ENCODE measurements at places on chromosomes 16 and 17.

- H3K4me1 ChIP-seq: no peaks in the 10 kb centered on the region
- no peaks in the 10 kb centered on the region for H3K36me3 ChIP-seq
- no peak overlapping the region for H3K4me3 ChIP-seq
- no peak overlapping the region for H3K27ac ChIP-seq
- DNase-seq: peak; percentile 73
- H3K27me3 ChIP-seq: peaks cover 54% of the 10 kb centered on the region
Observed at GRCh38 chr17:50630524-50631194, 4.0 kb upstream of the ABCC3 start.

DNA sequence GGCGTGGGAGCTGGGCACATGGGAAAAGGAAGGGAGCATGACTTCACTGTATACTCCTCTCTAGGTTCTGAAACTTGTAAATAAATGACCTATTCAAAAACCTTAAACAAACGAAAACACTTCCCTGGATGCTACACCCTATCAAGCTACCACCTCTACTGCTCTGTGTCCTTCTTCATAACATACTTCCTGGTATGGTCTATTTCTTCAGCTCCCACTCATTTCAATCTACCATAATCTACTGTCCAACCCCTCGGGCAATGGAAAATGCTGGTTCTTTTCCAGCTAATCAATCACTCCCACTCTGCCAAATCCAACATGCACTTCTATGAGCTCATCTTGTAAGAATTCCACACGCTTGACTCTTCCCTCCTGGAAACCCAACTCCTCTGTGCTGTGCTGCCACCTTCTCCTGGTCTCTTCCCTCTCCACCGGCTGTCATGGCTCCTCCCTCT is 42.4 kb downstream of the AMFR start:
- peaks cover 89% of the 10 kb centered on the region for H3K36me3 ChIP-seq
- H3K4me3 ChIP-seq: no peak overlapping the region
- no peak overlapping the region for H3K27ac ChIP-seq
- DNase-seq: no peak
- H3K4me1 ChIP-seq: no peaks in the 10 kb centered on the region

- no peak overlapping the region for H3K4me3 ChIP-seq
- H3K4me1 ChIP-seq: peaks cover 19% of the 10 kb centered on the region
- H3K36me3 ChIP-seq: no peaks in the 10 kb centered on the region
- peaks cover 24% of the 10 kb centered on the region for H3K27me3 ChIP-seq
Observed at GRCh38 chr17:74842599-74843351, 16.9 kb downstream of the GRIN2C start.

DNA sequence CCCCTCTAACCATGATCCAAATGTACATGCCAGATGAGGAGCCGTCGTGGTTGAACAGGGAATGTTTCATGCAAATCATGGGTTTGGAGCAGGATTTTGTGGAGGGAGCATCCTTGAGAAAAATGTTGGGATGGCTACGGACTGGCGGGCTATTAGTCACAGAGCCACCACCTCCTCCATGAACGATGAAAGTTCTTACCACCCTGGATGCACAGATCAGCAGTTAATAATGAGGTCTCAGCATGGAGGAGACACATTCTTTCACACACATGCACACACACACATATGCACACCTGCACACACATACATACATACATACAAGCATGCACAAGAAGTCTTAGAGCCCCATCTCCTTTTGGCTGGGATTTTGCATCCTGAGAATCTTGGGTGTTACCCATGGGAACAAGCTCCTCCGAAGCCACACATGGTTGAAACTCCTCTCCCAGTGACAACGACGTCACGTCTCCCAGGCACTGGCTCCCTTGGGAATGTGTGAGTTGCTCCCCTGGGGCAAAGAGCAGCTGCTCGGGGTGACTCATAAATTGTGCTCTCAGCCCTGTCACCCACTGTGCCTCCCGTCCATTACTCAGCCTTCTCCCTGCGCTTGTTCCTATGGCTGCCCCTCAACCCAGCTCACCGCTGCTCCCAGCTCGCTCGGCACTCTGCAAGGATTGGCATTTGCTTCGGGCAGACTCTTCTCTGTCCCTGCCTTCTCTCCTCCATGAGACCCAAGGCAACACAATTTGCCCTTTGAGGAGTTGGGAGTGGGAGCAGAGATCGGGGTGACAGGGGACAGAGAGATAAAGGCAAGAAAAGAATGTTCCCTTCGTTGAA is 344.6 kb downstream of the SOX9 start:
- no peaks in the 10 kb centered on the region for H3K36me3 ChIP-seq
- H3K4me1 ChIP-seq: no peaks in the 10 kb centered on the region
- no peak overlapping the region for H3K4me3 ChIP-seq

- H3K27me3 ChIP-seq: no peaks in the 10 kb centered on the region
- H3K36me3 ChIP-seq: peaks cover 23% of the 10 kb centered on the region
- H3K4me3 ChIP-seq: no peak overlapping the region
Observed at GRCh38 chr17:64080174-64080618, 49.7 kb downstream of the ERN1 start.

- DNase-seq: no peak
- H3K27me3 ChIP-seq: no peaks in the 10 kb centered on the region
- H3K4me1 ChIP-seq: peaks cover 2% of the 10 kb centered on the region
- peaks cover 2% of the 10 kb centered on the region for H3K36me3 ChIP-seq
Observed at GRCh38 chr17:1091900-1092299, 87.9 kb downstream of the ABR start.

GRCh38 chr16:8511464-8511863 is 78.8 kb downstream of the TMEM114 start:
- no peak overlapping the region for H3K4me3 ChIP-seq
- peaks cover 3% of the 10 kb centered on the region for H3K27me3 ChIP-seq
- no peak for DNase-seq
- H3K36me3 ChIP-seq: no peaks in the 10 kb centered on the region
- no peaks in the 10 kb centered on the region for H3K4me1 ChIP-seq

Measured in activated naive CD8-positive, alpha-beta T cell treated with anti-CD3 and anti-CD28 coated beads, Interleukin-2, amount 50 U/mL, for 24 hours (primary cell).